ENCODE measurements at places on chromosomes 5 and 9.
A peak's percentile ranks its signal among the peaks of the same experiment; 100 is the strongest.

GRCh38 chr5:160479926-160480325 is 58.3 kb downstream of the PTTG1 start:
- DNase-seq, result peak; percentile 40

DNA sequence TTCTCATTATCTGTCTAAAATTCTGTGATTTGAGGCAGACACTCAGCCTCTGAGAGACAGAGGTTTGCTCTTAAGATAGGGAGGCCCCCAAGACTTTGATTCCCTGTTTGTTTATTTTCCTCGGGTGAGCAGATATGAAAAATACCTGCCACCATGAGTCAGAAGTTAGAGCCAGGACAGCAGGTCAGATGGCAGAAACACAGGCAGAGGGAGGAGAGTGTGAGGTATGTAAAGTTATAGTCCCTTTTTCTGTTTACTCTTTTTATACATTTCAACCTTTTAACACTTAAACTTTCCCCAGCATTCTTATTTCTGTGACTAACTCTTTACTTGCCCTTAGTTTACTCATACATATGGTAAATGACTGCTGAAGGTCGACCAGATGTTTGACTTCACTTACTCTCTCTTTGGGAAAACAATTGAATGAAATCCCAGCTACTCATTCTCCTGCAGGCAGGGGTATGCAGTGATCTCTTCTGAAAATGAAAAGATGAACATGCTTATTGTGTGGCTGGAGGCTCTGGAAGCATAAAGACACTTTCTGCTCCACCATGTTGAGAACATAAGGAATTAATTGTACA is 383.8 kb downstream of the NTRK2 start:
- no peak for DNase-seq

DNA sequence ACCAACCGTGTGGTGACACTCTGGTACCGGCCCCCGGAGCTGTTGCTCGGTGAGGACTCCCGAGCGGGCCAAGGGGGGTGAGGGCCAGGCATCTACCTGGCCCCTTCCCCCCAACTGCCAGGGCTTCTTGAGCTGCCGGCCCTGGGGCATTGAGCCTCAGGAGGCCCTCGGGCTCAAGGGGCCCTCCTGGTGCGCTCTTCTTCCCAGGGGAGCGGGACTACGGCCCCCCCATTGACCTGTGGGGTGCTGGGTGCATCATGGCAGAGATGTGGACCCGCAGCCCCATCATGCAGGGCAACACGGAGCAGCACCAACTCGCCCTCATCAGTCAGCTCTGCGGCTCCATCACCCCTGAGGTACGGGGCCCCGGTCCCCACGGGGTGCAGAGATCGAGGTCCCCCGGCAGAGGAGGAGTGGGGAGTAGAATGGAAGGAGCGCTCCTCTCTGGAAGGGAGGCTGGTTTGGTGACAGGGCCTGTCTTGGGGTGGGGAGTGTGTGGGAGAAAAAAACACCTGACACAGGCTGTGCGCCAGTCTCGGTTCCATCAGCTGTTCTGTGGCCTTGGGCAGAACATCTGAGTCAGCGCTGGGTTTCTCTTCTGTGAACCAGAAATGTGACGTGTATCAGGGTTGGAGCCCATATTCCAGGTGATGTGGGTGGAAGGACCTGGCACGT is 2.6 kb downstream of the CDK9 start:
- DNase-seq, result no peak

GRCh38 chr5:21071986-21072385 is 1084.0 kb upstream of the CDH18 start:
- DNase-seq, result no peak

DNA sequence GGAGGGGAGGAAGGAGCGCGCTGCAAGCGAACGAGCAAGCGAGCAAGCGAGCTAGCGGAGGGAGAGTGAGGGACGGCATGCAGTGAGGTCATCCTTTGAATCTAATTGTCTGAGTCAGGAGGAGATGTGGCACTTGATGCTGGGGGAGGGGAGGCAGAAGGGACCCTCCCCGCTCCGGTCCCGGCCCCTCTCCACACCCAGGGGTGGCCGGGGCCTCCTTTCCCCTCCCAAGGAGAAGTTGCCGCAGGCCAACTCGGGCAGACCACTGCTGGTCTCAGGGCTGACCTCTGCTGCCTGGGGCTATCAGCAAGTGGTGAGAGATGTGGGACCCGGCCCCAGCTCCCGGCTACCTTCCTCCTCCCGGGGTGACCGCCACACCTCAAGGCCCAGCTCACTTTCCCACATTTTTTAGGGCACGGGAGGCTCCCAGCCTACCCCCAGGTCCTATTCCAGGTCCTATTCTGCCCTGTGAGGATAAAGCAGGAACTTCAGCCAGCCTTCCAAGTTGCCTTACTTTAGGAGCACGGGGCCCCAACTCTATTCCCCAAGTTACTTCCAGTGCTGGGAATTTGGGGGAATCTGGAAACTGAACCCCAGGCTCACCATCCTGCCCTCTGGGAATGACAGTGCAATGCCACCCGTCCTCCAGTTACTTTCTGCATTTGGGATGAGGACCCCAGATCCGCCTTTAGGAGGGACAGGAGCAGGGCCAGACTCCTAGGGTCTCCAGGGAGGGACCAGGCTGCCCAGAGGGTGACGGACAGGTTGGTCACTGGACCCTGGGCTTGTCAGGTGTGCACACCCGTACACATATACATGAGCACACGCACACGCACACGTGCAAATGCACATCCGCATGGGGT is 11.1 kb downstream of the CNTFR start:
- peak; percentile 67 for DNase-seq

DNA sequence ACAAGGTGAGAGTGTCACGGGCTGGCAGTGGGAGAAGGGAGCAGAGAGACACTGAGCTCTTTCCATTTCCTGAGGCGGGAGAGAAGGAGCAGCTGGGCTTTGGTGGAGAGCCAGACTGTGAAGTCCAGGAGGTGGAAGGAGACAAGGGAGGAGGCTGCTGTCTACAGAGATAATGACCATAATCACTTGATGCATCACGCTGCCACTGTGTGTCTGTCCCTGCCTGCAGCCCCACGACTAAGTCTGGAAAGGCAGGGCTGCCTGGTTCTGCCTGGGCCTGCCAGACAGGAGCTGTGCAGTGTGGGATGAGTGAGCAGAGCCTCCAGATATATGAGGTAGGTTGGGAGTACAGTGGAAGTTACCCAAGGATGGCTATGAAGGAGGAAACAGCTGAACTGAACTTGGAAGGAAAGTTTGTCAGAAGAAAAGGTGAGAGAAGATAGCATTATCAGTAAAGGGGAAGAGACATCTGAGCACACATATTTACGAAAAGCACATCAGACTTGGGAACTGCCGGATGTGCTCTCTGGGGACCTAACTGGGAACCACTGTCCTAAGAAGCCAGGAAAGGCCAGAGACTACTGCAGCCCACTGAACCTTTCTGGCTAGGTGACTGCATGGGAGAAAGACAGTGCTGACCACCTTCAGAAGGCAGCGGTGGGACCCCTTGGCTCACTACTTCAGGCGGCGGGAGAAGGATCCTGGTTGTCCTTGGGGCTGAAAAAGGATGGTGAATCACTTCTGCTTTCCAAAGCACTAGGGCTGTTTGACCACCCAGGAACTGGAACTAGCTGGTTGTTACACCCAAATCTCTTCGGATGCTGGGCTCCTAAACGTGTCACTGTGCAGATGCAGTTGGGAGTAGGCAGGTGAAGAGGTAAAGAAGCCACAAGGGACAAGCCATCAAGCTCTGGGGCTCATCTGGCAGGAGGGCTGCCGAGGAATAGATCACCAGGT is 12.8 kb upstream of the DDX41 start:
- no peak for DNase-seq

- DNase-seq, result no peak
Observed at GRCh38 chr5:1973391-1974013, 90.8 kb upstream of the IRX4 start.

DNA sequence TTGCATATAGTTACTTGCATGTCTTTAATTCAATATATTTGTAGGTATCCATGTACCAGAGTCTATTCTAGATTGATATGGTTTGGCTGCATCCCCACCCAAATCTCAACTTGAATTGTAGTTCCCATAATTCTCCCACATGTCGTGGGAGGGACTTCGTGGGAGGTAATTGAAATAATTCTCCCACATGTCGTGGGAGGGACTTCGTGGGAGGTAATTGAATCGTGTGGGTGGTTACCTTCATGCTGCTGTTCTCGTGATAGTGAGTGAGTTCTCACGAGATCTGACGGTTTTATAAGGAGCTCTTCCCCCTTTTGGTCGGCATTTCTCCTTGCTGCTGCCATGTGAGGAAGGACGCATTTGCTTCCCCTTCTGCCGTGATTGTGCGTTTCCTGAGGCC is 16.5 kb downstream of the FBXL7 start:
- no peak for DNase-seq

GRCh38 chr9:88835038-88835466 is 156.2 kb upstream of the S1PR3 start:
- no peak for DNase-seq
